Colonic mucosa (tissue), 4 donors: ENCODE measurements at places on chromosomes 7 and 10.

DNA sequence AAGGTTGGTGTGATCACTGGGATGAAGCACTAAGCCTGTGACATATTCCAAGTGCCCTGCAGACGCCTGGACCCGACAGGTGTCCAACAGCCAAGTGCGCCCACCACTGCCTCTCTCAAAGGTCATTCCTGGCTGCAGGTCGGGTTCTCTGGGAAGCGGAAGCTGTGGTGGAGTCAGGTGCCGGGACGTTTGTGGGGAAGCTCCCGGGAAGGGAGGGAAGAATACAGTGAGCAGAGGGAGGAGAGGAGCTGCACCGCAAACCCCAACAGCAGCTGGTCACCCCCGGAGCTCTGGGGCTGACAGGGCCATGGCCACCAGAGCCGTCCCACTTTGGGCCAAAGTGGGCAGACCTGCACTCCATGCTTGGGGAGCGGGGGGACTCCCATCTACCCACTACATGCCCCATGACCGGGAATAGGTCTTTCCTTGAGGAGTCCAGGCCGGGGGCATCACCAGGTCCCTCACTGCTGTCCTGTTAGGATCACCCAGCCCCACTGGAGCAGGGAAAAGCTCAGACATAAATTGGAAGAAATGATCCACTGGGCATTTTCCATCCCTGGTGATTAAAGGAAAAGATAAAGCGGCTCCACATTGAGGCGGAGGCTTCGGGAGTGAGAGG lies 84.5 kb upstream of the PPP2R2D start:
- peak; percentile 8 for DNase-seq

- no peak for DNase-seq
Measured at GRCh38 chr7:11570922-11571550, 261.0 kb downstream of the THSD7A start.

DNA sequence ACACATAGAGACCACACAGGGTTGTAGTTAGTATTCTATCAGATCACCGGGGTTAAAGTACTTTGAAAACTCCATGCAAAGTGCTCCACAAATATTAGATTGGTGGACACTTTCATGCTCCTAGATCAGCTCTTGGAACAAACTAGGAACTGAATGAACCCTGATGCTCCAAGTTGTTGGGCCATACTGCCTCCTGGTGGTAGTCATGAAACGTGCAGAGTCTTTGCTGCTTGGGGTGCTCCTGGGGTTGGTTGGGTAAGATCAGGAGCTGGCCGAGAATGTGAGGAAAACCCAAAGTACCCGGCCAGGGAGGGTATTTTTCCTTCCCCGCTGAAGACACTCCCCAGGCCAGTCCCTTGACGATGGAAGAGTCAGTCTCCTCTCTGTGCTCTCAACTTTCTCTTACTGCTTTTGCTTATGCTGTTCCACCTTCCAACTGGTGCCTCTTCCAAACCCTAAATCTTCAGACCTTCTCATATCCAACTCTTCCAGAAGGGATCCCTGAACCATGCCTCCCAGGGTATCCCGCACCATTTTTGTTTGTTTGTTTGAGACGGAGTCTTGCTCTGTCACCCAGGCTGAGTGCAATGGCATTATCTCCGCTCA lies 918 bp upstream of the RPEL1 start:
- peak; percentile 82 for DNase-seq

DNA sequence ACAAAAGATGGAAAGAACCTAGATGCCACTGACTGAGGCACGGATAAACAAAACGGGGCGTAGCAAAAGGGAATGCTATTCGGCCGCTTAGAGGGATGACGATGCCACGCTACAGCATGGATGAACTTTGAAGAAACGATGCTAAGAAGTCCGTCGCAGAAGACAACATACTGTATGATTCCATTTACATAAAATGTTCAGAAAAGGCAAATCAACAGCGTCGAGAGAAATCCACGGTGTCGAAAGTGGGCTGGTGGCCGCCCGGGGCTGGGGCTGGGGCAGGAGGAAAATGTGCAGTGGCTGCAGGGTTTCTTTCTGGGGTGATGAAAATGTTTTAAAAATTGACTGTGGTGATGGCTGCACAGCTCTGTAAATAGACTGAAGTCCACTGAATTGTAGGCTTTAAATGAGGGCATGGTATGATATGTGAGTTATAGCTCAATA lies 24.1 kb downstream of the GNA12 start:
- DNase-seq: no peak

GRCh38 chr10:97689559-97690020 lies 2.5 kb upstream of the AVPI1 start:
- no peak for DNase-seq

- no peak for DNase-seq
Measured at GRCh38 chr10:123389520-123389919, 235.3 kb downstream of the BUB3 start.

DNA sequence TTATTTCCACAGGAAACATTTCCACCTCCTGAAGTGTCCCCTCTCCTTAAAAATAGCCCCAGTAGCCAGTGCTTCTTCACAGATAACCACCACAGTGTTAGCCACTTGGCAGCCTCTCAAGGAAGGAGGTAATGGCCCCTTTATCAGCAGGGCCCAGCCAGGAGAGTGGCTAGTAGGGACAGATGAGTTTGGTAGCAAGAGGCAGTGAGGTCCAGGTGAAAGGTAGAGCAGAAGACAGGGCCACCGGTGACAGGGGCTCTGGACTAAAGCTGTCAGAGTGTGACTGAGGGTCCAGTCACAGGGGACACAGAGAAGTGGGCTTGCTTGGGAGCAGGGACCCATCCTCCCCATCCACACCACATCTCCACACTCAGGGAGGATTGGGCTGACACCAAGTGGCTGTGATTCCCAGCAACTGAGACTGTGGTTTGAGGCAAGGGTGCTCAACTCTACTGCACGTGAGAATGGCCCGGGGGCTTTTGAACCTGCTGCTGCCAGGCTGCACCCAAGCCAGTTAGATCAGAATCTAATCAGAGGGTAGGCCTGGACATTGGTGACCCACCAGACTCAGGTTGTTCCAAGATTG lies 52.2 kb downstream of the C10orf120 start:
- no peak for DNase-seq
